RCC 7860 (cell line): ENCODE measurements at places on chromosomes 6 and 20.

- DNase-seq = no peak
Measured at GRCh38 chr6:144263786-144264185, 21.3 kb upstream of the UTRN start.

GRCh38 chr6:26232940-26233648 is 131.9 kb upstream of the BTN3A2 start:
- no peak for DNase-seq

DNA sequence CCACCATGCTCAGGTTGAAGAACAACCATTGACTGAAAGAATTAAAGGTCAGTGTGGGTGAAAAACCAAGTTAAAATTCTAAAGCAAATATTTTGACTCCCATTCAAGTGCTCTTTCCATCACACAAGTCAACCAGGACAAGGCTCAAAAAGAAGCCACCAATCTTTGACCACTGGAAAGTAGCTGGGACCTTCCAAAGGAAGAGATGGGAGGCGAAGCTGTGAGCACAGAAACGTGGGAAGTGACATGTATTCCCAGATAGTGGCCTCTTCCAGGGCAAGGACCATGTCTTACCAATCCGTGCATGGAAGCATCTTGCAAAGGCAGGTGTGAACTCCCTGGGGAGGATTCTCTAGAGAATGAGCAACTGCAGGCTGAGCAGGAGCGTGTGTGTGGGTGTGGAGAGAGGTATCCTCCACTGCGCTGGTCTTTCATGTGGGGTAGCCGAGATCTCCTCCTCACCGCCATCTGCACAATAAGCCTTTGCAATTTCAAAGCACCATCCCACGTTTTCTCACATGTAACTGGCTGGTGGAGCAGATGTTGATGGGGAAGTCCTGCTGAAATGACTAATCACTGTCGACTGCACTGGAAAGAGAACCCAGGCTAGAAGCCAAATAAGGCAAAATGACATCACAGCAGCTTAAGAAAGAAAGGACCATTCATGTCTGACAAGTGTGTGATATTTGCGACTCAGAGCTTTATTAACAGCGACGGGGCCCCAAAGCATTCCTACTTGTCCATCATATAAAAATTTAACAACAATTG is 189.4 kb upstream of the RREB1 start:
- peak; percentile 14 for DNase-seq

DNA sequence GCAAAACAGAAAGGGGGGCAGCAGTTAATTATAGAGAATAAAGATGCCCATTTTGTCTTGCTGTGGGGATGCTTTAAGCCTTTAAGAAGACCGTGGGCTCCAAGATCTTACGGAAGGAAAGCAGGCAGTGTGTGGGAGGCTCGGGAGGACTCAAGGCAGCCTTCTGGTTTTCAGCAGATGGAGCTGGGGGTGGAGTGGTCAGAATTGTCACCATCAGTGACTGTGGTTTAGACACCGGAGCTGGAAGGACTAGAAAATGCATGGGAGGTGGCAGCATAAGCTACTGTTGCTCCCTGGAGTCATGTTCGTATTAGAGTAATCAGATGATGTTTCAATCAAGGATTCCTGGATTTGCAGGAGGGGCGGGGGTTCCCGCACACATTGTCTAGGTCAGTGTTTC is 3.7 kb downstream of the PHACTR1 start:
- DNase-seq = no peak

DNA sequence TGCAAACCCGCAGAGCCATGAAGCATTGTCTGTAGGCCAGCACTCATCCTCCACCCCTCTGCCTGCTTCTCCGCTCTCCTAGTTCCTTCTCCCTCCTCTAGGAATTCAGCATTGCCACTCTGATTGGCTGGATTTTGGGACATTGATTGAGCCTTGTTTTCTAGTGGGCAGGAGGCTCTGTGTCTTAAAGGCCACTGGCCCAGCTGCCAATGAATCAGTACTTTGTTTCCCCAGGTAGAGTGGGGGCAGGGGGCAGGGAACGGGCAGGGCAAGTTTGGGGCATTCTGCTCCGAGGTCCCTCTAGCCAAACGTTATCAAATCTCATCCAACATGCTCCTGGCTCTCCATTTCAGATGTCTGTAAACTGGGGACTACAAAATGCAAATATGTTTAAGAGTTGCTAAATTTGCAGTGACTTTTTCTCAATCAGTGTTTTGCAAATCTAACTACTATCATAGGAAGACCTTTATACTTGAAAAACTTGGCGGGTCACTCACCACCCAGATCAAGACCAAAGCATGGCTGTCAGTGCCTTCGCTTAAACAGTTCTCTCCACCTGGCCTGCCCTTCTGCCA is 10.4 kb upstream of the BPI start:
- no peak for DNase-seq

DNA sequence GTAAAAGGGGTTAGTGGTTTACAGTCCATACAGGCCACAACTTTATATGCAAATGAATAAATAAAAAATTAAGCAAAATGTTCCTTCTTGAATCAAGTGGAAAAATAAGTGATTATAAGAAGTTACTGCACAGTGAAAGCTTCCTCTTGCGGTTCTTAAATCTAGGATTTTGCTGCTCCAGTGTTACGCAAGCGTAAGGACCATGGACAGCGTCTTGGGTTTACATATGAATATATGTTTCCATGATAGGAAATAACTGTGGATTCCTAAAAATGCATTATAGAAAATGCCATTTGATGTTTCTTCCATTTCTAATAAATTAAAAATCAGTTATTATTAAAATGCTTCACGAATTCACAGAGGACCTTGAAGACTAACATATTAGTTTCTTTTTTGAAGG is 176.6 kb upstream of the POU3F2 start:
- DNase-seq = no peak

DNA sequence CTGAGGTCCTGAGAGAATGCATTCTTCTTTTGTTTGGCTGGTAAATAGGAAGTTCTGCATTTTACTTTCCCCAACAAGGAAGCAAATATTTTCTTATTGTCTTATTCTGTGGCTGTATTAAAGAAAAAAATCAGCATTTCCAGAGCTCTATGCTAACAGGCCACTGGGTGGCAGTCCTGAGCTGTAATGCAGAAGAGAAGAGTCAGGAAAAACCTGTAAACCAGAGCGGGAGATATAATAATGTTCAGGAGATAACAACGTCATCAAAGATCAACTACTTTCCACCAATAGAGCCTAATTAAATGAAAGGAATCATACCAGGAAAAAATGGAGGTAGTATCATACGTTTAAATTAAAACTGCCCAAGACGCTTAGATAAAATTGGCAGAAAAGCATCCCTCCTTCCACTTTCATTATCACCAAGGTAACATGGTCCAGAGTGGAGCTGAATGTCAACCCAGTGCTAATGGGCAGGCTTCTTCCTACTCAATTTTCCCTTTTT is 55.6 kb upstream of the CARMIL1 start:
- peak; percentile 41 for DNase-seq

- no peak for DNase-seq
Measured at GRCh38 chr6:33988121-33989015, 157.5 kb downstream of the GRM4 start.

DNA sequence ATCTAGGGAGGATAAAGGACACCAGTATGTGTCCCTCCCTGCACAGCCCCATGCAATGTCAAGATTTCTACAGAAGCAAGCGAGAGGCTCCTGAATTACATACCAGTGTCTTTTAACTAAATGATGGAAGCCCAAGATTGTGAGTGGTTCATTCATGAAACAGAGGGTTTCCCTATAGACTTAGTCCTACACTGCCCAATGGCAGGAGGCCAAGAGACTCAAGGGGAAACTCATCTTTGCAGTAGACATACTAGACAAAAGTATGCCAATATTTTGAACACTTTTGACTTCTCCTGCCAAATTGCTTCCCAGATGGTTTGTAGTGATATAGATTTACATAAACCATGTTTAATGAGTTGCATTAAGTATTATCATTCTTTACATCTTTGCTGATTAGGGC is 557.2 kb upstream of the JAG1 start:
- DNase-seq = no peak

DNA sequence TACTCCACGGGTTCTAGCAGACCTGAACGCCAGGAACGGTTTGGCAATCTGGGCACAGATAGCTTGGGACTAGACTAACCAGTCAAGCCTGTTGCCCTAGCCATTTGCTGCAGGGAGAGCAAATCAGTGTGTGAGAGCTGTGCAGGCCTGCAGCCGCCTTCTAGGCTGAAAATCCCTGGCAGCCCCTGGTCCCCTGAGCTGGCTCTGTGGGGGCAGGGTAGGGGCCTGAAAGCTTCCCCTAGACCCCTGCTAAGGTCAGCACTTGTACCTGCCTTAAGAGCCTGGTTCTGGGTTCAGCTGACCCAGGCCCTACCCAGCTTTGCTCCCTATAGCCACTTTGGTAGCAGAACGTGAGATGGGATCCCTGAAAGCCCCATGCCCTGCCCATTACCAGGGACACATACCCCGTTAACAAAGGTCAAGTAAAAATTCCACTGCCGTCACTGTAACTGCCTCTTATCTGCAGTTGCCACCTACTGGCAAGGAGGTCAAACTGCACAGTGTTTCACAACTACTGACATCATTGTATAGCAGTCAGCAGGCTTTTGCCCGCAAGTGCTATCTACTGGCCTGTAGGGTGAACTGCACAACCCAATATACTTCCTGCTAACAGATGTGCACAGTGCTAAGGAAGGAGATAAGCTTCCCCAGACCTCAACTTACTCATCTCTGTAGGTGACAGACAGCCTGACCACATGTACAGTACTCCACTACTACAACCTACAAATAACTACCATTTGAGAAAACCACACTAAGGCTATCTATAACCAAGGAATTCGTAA is 95.1 kb upstream of the OLIG3 start:
- peak; percentile 52 for DNase-seq

DNA sequence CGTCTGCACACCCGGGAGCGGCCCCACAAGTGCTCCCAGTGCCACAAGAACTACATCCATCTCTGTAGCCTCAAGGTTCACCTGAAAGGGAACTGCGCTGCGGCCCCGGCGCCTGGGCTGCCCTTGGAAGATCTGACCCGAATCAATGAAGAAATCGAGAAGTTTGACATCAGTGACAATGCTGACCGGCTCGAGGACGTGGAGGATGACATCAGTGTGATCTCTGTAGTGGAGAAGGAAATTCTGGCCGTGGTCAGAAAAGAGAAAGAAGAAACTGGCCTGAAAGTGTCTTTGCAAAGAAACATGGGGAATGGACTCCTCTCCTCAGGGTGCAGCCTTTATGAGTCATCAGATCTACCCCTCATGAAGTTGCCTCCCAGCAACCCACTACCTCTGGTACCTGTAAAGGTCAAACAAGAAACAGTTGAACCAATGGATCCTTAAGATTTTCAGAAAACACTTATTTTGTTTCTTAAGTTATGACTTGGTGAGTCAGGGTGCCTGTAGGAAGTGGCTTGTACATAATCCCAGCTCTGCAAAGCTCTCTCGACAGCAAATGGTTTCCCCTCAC is 21.0 kb downstream of the PRDM1 start:
- no peak for DNase-seq

GRCh38 chr20:57251344-57251743 is 15.1 kb downstream of the BMP7 start:
- peak; percentile 23 for DNase-seq

DNA sequence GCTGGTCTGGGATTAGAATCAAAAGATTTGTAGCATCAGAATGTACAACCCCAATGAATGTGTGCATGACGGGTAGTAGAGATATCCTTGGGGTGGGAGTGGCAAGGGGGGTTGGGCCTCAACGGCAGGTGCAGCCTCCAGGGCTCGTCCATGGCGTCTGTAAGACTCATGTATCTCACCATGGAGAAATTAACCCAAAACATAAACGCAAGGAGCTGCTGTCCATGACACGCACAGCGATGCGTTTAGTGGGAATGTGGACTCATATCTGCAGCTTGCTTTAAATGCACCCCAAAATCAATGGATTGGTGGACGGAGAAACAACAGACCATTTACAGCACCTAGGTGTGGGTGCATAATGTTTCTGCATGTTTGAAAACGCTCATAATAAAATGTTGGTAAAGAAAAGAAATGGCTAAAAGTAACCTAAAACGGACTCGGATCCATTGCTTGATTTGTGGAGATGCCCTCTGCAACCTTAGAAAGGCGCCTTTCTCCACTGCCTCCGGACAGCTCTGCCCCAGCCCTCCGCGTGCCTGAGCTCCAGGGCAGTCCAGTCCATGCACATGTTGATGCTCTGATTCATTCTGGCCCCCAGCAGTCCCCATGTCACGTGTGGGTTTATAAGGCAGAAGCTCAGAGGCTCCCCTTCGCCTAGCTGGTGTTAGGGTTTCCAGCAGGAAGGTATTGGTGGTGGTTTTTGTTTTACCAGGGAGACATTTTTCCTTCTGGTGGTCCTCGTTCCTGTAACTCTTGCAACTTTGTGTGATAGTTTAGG is 24.5 kb downstream of the PYGB start:
- DNase-seq = no peak

DNA sequence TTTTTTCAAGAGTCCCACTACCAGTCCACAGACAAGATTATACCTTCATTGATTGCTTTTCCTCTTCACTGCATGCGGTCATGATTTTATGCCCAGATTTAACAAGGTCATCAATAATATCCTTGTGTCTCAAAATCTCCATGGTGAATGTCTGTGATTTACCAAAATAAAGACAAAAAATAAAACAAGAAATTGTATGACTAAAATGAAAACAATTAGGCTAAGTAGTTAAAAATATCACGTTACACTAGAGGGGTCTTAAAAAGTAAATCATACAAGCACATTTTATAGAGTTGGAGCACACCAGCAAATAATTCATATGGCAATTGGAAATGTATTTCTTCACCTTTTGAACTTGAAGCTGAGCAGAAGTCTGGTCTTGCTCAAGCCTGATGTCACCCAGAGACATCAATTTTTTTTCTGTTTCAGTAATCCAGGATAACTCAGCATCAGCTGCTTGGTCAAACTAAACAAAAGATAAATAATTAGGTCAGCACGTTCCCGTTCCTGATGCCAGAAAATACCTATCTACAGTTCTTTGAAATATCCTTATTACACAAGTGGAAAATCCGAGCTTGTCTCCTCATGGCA is 125.4 kb downstream of the DST start:
- no peak for DNase-seq

DNA sequence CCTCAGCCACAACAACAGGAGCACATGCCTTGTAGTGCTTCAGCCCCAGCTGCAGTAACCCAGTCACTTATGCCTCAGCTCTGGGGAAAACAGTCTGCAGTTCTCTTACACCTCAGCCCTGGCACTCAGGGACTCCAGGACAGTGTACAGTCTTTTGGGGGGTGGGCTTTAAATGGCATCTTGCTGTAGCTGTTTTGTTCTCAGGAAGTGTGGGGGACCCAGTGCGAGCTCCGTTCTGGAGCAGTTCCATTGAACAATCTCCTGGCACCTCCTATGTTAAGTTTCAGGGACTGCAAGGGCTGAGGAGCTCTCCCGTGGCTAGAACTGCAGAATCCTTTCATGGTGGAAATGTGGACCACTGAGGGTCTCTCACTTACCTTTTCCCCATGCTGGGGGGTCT is 55.2 kb downstream of the PLCG1 start:
- no peak for DNase-seq

DNA sequence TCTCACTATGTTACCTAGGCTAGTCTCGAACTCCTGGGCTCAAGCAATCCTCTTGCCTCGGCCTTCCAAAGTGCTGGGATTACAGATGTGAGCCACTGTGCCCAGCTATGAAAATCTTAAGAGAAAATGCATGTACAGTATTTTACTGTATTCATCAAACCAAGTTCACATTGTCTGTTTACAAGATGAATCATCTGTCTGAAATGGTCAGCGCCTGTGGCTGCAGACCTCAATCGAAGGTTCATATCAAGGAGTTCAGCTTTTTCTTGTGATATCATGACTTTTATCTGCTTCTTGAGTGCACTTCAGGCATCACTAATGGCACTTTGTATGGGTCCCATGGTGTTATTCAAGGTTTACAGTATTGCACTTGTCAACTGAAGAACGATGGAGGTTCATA is 155.1 kb downstream of the SLC16A10 start:
- DNase-seq = peak; percentile 68
